ENCODE measurements at places on chromosomes 2 and 18. TPM values are rescaled to one million over a fixed set of nuclear protein-coding genes. Genes with fewer than 3 reads are reported as not detected.
A peak's percentile ranks its signal among the peaks of the same experiment; 100 is the strongest.

Gene MRO
- total RNA-seq: not detected

Gene SLC66A3
- 24.1 TPM for total RNA-seq

Gene STARD6
- total RNA-seq: not detected

DNA sequence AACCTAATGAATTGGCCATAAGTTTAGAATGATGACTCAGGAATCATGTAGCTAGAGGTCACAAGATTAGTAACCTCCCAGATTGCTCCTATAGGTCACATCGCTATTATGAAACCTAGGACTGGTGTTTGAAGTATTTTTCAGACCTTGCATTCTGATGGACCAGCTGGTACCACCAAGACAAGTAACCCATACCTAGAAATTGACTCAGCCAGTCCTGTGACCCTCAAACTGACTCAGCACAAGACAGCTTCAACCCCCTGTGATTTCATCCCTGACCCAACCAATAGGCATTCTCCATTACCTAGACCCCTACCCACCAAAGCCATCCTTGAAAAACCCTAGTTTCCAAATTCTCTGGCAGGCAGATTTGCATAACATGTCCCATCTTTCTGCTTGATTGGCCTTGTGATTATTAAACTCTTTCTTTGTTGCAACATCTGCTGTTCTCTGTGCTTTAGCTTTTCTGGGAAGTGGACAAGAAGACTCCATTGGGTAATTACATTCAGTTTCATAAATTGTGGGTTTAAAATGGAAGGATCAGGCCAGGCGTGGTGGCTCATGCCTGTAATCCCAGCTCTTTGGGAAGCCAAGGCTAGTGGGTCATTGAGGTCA, 254.9 kb downstream of the IRS1 start:
- DNase-seq: peak; percentile 9

- peak; percentile 90 for DNase-seq
Observed at GRCh38 chr2:66364495-66365333, 70.2 kb upstream of the MEIS1 start.

DNA sequence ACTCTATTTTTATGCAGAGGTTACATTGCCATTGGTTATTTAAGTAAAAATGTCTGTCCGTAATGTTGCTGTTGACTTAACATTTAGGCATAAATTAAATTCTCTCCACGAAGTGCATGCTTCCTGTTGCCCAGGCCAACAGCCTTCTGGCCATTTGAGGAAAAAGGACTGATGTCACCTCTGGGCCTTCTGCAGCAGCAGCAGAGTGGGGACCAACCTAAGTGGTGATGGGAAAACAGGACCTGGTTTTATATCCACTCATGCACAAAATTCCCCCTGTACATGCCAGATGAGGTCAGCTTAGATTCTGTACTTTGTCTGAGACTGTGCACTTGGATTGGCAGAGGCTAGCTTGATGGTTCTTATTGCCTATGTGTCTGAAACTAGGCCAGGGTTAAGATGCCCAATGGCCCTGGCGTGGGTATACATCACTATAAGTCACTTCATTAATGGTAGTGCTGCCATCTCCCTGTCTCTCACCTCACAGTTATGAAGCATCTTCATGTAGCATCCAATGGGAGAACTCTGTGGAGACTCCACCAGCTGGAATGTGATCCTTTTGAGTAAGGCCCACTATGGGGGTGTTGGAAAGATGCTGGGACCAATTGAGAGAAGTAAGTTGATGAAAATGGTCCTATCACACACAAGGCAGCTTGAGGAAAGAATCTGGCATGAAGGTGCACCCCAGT, 4.4 kb downstream of the ARHGAP25 start:
- no peak for DNase-seq

DNA sequence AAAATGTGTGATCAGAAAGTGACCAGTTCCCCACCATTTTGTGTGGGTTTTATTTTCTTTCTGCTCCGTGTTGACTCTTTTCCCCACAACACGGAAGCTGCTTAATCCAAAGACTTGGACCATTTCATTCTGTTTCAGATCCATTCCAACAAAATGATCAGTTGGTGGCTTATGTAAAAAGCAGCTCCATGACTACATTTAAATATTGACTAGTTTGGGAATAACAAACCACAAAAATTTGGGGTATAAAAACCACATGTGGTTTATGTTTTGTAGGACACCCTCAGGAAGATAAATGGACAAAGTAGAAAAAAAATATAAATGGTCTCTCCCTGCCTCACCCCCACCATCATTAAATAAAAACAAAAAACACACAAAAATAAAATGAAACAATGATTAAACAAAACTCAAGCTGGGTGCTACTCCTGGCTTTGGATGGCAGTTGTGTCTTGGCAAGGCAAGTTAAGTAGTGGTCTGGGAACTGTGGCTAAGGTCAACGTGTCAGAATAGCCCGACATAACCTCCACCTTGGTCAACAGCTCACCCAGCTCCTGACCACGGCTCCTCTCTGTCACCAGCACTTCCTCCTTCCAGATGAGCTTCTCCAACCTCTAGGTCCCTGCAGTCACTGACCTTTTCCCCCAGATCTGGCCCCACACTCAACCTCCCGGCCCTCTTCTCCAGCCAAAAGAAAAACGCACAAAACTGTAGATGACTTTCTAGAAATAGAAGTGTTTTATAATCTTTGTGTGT, 12.8 kb upstream of the WIPF1 start:
- peak; percentile 72 for DNase-seq

DNA sequence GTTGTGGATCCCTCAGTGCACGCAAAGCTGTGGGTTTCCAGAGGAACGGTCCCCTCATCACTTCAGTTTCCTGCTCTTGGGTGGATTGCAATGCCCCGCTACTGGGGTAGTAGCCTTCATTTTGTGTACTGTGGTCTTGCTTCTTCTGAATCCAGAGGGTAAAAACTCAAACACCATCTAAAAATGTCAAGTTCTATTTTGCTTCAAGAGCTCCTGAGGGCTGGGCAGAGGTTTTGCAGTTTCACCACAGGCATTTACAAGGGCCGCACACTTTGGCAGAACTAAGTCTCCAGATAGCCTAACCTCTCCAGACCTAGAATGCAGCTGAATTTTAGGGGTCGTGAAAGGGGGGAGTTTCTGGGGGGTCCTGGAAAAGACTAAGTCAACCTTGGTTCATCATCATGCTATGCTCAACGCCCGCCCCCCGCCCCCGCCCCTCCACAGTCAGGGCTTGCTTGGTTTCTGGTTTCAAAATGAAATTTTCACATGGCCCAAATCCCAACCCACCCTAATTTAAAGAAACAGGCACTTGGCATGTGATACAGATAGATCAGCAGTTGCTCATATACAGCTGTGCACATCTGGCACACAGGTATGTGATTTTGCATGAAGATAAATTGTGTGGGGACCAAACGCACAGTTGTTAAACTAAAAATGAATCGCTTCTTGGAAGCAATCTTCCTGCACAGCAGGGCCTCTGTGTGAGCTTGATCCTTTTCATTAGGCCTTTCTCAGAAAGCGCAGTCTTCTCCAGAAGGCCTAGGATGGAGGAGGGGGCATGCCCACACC, 329.6 kb downstream of the OSR1 start:
- DNase-seq: no peak
